ENCODE measurements at places on chromosomes 6 and 20. TPM values are rescaled to one million over a fixed set of nuclear protein-coding genes. Genes with fewer than 3 reads are reported as not detected.

Gene C6orf163
- polyA plus RNA-seq = 0.56 TPM

Gene HDGFL1
- polyA plus RNA-seq = not detected

Gene PLN
- 0.10 TPM for polyA plus RNA-seq

Gene OGFR
- polyA plus RNA-seq = 79.6 TPM

Gene SIGLEC1
- not detected for polyA plus RNA-seq

Gene CDH4
- not detected for polyA plus RNA-seq

Gene RAET1G
- not detected for polyA plus RNA-seq
